GM12878 (cell line): ENCODE measurements at places on chromosomes 7 and 10. TPM values are rescaled to one million over a fixed set of nuclear protein-coding genes. Genes with fewer than 3 reads are reported as not detected.
A peak's percentile ranks its signal among the peaks of the same experiment; 100 is the strongest.

The LGI1 gene
- not detected in 2 replicates for total RNA-seq

The CRPPA gene
- not detected in 2 replicates for total RNA-seq

DNA sequence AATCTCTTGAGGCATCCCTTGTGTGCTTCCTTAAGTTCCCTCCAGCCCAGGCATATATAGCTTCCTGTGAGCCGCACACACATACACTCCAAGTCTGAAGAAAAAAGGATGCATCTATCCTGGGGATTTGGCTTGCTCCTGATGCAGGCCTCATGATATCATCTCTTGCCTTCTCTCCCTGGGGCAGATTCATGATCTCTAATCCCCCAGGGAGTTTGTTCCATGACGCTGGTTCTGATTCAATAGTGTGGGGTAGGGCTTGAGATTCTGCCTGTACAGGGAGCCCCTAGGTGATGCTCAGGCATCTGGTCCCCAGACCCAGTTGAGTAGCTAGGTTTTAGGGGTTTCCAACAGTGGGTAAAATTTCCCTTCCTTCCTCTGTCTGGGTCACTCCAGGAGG lies 1.5 kb downstream of the PON1 start:
- no peak overlapping the region for H3K4me3 ChIP-seq
- no peaks in the 10 kb centered on the region for H3K4me1 ChIP-seq
- H3K27ac ChIP-seq, result no peak overlapping the region
- DNase-seq, result no peak
- H3K36me3 ChIP-seq, result no peaks in the 10 kb centered on the region

The MNX1 gene
- 1.8 and 2.3 TPM in 2 replicates for total RNA-seq

The SP8 gene
- total RNA-seq, result not detected in 2 replicates

The CPVL gene
- 0.59 TPM in 1 of 2 replicates, not detected in the other for total RNA-seq

DNA sequence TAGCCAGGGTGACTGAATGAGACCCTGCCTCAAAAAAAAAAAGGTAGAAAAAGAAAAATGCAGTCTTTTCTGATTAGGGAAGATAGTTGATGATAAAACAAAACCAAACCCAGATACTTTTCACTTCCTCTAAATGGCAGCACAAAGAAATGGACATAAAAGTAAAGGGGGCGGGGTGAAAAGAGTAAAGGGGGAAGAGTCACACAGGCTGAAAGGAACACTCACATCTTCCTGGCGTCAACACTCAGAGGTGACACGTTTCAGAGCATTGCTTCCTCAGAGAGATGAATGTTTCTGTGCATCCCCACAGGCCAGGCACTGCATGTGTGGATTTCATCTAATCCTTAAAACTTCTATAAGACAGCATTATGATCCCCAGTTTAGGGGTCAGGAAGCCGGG lies 81.2 kb downstream of the HIPK2 start:
- H3K27ac ChIP-seq, result peak overlapping the region; percentile 2; the same call in 1 of the 2 replicates
- H3K27me3 ChIP-seq, result no peaks in the 10 kb centered on the region
- H3K4me1 ChIP-seq, result peaks cover 30% of the 10 kb centered on the region
- H3K36me3 ChIP-seq, result peaks cover 10% of the 10 kb centered on the region; the same call in 1 of the 2 replicates

The PTN gene
- 0.16 TPM in 1 of 2 replicates, not detected in the other for total RNA-seq

GRCh38 chr10:1347962-1348772 lies 292.0 kb downstream of the WDR37 start:
- no peak for DNase-seq
- H3K36me3 ChIP-seq, result no peaks in the 10 kb centered on the region
- H3K4me3 ChIP-seq, result no peak overlapping the region
- no peak overlapping the region for H3K27ac ChIP-seq
